Activated CD4-positive, alpha-beta T cell treated with anti-CD3 and anti-CD28 coated beads, Interleukin-2, amount 50 U/mL, for 24 hours (primary cell): ENCODE measurements at places on chromosomes 2 and 18.

DNA sequence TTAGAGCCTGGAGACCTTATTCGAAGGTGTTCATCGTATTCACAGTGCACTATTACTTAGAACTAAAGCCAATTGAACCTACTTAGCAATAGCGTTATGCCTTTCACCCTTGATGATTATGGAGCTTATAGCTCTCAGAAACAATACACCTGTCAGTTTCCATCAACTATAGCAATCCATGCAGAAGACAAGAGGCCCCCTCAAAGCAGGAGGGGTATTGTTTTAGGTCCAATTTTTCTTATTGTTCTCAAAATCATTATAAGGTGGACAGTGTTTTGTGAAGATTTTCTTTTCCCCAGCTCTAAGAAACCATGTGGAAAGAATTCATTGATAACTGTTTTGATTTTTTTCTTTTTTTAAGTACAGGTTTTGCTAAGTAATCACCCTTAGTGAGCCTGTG, 135.5 kb downstream of the MEIS1 start:
- no peak for DNase-seq

GRCh38 chr2:241070361-241070760, 31.7 kb downstream of the MTERF4 start:
- no peak for DNase-seq

- no peak for DNase-seq
These were observed 12.3 kb downstream of the CROCC2 start for GRCh38 chr2:240918258-240919091.

- DNase-seq = no peak
These were observed 61.0 kb downstream of the CACNB4 start for GRCh38 chr2:152037743-152038435.

- no peak for DNase-seq
These were observed 95.3 kb upstream of the CAVIN2 start for GRCh38 chr2:191942090-191942738.

- no peak for DNase-seq
These were observed 34.8 kb downstream of the METTL4 start for GRCh38 chr18:2536493-2536892.

DNA sequence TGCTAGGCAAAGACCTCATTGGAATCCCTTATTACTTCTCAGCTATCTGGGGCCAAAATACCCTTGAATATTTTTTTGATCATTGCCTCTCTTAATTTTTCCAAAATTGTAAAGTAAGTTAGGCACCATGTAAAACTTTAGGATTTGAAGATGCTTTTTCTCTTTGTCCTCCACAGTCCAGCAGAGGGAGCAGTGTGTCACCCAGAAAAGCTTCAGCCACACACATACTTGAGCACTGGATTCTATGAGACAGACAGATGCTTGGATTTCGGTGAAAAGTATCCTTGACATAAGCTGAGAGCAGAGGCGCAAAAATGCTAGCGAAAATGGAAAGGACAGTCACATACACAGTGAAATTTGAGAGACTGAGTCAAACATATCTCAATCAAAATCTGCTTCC, 74.7 kb upstream of the KCNJ3 start:
- no peak for DNase-seq

GRCh38 chr2:171883275-171883893, 10.7 kb downstream of the SLC25A12 start:
- DNase-seq = no peak

- DNase-seq = no peak
These were observed 215.7 kb downstream of the ANAPC1 start for GRCh38 chr2:111668274-111668616.
